ENCODE measurements at places on chromosomes 7 and 10.
A peak's percentile ranks its signal among the peaks of the same experiment; 100 is the strongest.

GRCh38 chr7:155066417-155066950 is 3.6 kb upstream of the HTR5A start:
- no peak for ATAC-seq

GRCh38 chr7:99008181-99008631 is 129.9 kb downstream of the TRRAP start:
- ATAC-seq = no peak

GRCh38 chr7:584122-584465 is 64.4 kb upstream of the PDGFA start:
- ATAC-seq = no peak

DNA sequence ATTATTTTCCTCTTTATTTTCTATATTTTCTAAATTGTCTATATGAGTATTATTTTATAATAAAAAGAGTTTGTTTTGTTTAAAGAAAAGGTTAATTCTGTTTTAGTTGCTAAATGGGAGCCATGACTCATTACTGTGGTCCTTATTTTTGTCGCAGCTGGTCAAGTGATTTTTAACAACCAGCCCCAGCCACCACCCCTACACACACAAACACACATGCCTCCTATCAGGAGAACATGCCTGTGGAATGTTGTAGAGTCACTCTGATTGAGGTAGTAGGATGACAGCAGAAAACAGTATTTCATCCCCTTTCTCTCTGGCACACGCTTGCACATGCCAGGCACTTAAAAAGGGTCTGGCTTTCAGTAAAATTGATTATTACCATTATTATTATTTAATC is 68.6 kb upstream of the GDF10 start:
- ATAC-seq = no peak

DNA sequence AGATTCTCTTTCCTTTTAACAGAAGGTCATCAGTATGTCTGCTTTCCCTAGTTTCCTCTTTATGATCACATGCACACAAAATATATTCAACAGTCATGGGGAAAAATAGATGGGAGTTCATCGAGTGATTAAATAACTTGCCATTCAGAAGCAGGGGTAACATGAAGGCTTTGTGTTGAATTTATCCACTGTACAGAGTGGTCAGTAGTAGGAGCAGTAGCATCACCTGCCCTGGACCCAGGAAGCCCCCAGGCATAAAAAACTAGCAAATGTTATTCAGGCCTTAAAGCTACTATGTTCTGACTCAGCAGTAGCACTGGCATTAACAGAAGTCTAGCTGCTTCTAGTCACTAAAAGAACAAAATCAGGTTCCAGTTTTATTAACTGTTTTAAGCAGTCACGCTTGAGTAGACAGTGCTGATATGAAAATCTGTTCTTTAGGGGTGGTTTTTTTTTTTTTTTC is 31.4 kb upstream of the FAM133B start:
- ATAC-seq = peak; percentile 17

DNA sequence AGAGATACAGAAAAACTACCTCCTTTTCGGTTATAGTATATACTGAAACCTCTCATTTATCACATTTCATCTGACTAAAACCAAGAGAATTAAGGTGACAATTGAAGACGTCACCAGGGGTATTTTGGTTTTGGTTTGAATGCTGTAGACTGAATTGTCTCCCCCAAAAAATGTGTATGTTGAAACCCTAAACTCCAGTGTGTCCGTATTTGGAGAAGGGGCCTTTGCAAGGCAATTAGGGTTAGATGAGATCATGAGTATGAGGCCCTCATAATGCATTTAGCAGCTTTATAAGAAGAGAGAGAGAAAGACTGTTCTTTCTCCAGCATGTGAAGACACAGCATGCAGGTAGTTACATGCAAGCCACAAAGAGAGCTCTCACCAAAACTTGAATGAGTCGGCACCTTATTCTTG is 59.5 kb downstream of the CACNA2D1 start:
- ATAC-seq = no peak

GRCh38 chr7:129266181-129266580 is 41.4 kb downstream of the AHCYL2 start:
- ATAC-seq = no peak

DNA sequence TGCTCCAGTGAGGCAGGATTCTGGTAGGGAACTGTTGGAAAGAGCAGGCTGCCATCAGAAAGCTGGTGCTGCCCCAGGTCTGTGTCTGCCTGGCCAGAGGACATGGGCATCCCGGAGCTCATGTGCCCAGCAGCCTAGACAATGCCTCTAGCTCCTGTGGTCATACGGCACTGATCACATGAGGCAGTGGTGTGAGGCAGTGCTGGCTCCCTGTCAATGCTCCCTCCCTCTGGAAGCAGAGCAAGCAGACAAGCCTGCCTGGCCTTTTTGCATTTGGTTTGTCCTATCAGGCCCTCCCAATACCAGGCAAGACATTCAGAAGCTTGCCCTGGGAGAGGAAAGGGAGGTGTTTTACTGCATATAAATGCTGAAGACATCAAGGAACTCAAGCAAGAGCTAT is 19.5 kb upstream of the MMP21 start:
- ATAC-seq = no peak

GRCh38 chr10:3195726-3196125 is 23.1 kb upstream of the PITRM1 start:
- ATAC-seq = no peak

DNA sequence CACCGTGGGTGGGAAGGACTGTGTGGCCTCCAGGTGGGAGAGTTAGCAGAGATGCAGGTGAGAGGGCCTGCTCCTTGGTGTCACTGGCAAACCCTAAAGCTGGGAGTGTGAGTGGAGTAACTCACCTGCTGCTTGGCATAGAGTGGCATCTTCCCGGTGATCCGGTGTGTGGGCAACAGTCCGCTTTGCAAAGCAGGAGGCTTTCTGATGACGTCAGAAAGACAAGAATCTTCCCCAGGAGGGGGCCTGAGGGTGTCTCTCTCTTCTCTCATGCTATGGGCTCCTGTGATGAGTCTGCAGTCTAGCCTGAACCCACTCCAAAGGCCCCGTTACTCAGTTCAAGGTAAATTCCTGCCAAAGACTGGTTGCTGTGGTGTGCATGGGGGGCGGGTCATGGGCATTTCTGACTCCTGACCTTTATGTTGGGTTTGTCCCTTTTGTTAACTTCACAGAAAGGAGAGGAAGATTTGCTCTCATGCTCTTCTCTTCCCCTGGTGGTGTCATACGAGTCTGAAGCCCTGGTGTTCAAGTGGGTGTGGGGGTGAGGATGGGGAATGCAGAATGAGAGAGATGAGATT is 187.9 kb downstream of the GATA3 start:
- ATAC-seq = no peak

- ATAC-seq = no peak
Measured at GRCh38 chr10:69446650-69447151, 4.6 kb upstream of the TSPAN15 start.

GRCh38 chr7:106484562-106484961 is 176.4 kb downstream of the CCDC71L start:
- ATAC-seq = peak; percentile 82

- ATAC-seq = no peak
Measured at GRCh38 chr10:131690805-131691239, 210.0 kb upstream of the PPP2R2D start.

DNA sequence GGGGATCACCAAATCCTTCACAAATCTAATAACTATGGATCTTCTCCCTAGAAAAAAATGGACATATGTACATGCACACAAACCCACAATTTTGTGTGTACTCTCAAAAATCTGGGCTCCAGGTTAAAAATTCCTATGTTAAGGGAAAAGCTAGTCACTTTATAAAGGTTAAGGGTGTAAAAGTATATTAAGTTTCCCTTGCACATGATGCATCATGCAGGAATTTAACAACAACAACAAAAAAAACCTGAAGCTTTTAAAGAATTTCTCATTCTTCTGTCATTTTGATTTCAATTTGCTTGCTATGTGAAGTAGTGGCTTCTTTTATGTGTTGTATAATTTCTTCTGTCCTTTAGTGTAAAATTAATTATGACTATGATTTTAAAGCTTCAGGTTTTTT is 123.7 kb downstream of the CNOT4 start:
- no peak for ATAC-seq

- no peak for ATAC-seq
Measured at GRCh38 chr10:64444163-64444562, 923.0 kb downstream of the REEP3 start.

DNA sequence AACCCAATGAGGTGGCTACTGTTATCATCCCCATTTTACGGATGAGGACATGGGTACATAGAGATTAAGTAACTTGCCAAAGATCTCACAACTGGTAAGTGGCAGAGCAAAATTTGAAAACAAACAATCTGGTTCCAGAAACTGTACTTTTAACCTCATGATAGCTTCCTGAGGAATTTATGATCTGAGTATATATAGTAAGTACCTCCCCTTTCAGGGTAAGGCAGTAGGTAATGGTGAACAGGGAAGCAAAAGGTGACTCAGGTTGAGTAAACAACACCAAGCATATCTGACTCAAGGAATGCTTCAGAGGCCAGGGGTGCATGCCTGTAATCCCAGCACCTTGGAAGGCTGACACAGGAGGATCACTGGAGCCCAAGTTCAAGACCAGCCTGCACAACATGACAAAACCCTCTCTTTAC is 21.1 kb downstream of the KLLN start:
- no peak for ATAC-seq

DNA sequence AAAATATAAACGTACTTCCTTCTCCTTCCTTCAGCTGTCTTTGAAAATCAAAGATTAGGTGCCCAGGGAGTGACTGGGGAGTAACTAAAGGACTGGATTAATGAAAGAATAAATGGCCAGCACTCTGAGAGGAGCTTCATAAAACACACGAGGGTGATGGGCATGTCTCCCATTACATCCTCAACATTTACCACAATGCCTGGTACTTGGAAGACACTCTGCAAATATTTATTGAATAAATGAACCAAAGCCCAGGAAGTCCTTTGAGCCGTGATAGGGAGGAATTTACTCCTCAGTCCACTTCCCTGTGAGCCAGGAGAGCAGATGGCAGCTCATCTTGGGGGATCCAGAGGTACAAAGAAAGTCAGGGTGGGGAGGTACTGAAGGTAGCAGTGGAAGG is 96.3 kb downstream of the RAB11FIP2 start:
- no peak for ATAC-seq

- ATAC-seq = no peak
Measured at GRCh38 chr7:15481132-15481531, 80.7 kb downstream of the AGMO start.

DNA sequence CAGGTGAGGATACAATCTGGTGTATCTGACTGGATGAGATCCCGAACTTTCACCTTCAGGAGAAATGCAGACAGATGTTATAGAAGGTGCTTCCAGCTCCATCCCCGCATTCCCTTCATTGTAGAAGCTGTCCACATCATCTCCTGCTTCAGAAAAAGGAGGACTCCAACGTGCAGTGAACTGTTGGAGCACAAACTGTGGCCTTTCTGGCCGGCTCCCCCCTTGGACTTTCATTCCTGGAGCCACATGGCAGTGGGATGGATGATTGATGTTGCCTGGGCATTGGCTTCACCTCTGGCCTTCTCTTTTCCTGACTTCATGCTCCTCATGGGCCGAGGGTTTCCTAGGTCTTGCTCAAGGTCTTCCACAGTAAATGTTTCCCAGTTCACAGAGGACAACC is 29.6 kb upstream of the ZNF273 start:
- ATAC-seq = no peak

- ATAC-seq = no peak
Measured at GRCh38 chr7:143325240-143325639, 9.3 kb downstream of the CLCN1 start.

DNA sequence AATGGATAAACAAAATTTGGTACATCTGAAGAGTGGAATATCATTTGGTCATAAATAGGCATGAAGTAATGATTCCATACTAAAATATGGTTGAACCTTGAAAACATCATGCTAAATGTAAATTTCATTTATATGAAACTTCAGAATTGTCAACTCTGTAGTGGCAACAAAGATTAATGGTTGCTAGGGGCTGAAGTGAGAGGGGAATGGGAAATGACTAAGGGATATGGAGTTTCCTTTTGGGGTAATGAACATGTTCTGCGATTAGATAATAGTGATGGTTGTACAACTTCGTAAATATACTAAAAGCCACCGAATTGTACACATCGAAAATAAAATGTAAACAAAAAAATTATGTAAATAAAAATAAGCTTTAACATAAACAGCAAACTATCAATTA is 384.1 kb upstream of the STEAP1 start:
- no peak for ATAC-seq

GRCh38 chr7:23968791-23969190 is 258.8 kb downstream of the STK31 start:
- no peak for ATAC-seq

DNA sequence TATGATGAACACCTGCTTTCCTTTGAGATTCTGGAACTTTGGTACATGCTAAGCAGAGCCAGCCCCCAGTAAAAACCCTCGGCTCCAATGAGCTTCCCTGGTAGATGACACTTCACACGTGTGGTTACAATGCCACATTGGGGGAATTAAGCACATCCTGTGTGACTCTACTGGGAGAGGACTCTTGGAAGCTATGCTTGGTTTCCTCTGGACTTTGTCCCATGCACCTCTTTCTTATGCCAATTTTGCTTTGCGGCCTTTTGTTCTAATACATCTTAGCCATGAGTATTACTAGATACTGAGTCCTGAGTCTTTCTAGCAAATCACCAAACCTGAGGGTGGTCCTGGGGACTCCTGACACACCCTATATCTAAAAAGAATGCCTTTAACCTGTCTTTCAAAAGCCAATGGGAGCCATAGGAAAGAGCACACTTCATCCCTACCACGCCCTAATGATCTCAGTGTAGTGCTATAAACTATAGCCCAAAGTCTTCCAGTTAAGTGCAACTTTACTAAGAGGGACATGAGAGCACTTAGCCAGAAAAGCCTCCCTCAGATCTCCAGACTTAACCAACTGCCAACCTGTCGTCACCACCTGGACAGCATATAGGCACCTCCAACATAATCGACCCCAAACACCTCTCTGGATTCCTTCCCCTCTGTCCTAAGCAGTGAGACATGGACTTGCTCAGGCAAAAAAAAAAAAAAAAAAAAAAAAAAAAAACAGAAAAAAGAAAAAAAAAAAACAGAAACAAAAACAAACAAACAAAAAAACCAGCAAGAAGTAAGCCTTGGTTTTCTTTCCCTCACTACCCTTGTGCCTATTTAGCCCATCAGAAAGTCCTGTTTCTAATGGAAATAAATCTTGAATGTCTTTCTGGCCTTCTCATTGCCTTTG is 37.4 kb downstream of the CCDC6 start:
- no peak for ATAC-seq

GRCh38 chr10:96047004-96047649 is 3.7 kb downstream of the CCNJ start:
- ATAC-seq = no peak

DNA sequence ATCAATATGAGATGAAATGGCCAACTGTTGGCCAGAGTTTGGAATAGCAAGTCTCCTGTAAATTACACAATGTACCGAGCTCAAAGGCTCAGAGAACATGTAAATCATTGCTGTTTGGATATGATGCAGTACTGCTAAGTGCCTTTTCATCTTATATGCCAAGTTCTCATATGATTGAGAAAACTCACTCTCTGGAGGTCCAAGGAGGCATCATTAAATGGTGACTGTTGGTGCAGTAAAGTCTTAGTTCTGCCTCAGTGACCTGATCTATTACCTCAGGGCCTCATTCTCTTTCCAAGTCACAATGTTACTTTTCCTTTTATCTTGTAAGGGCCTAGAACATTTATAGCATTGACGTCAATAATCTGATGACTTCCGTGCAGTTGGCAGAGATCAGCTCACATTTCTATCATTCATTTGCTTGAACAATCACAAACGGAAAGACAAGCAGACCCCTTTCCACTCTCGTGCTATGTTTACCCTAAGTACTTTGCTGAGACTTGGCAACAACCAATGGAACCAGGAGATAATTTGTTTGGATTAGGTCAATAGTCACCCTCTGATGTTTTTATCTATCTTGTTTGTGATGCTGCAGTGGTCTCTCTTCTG is 32.6 kb upstream of the PDK4 start:
- ATAC-seq = peak; percentile 57

- no peak for ATAC-seq
Measured at GRCh38 chr10:108496106-108496505, 1331.6 kb upstream of the SORCS1 start.
